ENCODE measurements at places on chromosomes 1 and 21. TPM values are rescaled to one million over a fixed set of nuclear protein-coding genes. Genes with fewer than 3 reads are reported as not detected.
A peak's percentile ranks its signal among the peaks of the same experiment; 100 is the strongest.

- no peak for DNase-seq
Measured at GRCh38 chr1:233613252-233614172, at the start of gene KCNK1. Gene KCNK1, plus strand, starts transcription at chr1:233614106. Its CDS starts 66 bp downstream, at chr1:233614172.

- DNase-seq: no peak
Measured at GRCh38 chr1:32606565-32607371, 43.6 kb downstream of the ZBTB8OS start.

- DNase-seq: no peak
Measured at GRCh38 chr1:234083460-234083859, 179.0 kb downstream of the SLC35F3 start.

DNA sequence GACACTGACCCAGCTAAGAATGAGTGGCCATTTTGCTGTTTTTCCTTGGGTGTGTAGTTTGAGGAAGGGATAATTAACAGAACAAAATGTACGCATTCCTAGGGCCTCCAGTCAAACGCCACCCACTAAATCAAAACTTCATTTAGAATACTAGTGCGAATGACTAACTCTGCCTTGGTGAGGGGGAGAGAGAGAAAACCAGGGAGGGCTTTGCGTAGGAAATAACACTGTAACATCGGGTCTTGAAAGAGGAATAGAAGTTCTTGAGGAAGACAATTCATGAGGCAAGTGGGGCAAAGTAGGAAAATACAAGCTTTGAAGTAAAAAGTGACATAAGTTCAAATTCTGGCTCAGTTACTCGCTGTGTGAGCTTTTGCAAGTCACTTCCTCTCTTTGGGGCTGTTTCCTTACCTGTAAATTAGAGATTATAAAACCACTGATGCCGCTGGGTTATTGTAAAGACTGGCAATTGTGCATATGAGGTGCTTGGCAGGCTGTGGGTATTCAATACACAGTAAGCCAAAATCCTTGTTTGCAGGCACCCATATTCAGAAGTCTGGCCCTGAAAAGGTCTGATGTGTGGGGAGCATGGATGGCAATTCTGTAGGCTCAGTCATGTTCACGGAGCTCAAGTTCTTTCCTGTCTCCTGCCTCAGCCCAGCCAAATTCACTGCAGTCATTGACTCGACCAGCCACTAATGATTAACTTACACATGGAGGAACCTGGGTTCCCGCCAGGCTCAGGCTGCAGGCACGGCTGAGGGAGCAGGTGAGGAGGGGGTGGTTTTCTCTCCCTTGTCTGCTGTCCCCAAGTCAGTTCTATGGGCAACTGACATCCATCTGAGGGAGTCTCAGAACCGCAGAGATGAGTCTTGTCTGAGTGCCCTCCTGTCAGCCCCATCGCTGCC, 140.3 kb upstream of the CSF3R start:
- DNase-seq: no peak

- no peak for DNase-seq
Measured at GRCh38 chr1:10724948-10725847, 71.2 kb downstream of the CASZ1 start.

DNA sequence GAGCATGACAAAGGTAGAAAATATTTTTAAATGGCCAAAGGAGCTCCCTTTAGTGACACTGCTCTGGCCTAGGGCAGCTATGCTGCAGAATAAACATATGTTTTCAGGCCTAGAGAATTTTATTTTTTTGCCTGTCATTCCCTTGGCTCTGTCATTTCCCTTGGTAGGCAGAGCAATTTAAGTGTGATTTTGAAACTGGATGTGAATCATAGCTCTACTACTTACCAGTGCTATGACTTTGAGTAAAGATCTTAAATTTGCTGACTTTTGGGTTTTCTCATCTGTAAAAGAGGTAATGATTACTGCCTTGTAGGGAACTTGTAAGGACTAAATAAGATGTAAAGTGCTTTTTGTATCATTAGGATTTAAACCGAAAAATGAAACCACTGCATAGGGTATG, 189.0 kb upstream of the ZRANB2 start:
- no peak for DNase-seq

DNA sequence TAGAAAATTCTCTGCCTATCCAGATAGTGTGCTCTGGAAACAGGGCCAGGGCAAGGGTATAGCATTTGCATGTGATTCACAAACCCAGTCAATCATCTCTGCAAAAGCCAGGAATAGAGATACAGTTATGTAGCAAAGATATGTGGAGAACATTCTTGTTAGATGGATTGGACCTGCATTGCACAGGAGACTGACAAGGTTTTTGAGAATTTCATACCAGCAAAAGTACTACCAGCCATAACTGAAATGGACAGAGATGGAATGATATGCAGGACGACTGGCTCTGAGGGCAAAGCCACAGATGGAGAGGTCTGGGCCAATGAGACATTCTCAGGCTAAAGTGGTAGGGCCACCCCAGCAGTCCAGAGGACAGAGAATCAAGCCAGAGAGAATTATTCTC, 24.7 kb downstream of the SCMH1 start:
- DNase-seq: no peak

- no peak for DNase-seq
Measured at GRCh38 chr1:182662121-182662890, 22.1 kb downstream of the RGS8 start.

IGSF3 gene
- total RNA-seq: 7.6 TPM

GRCh38 chr1:114703242-114703641, 7.9 kb upstream of the AMPD1 start:
- DNase-seq: no peak

DNA sequence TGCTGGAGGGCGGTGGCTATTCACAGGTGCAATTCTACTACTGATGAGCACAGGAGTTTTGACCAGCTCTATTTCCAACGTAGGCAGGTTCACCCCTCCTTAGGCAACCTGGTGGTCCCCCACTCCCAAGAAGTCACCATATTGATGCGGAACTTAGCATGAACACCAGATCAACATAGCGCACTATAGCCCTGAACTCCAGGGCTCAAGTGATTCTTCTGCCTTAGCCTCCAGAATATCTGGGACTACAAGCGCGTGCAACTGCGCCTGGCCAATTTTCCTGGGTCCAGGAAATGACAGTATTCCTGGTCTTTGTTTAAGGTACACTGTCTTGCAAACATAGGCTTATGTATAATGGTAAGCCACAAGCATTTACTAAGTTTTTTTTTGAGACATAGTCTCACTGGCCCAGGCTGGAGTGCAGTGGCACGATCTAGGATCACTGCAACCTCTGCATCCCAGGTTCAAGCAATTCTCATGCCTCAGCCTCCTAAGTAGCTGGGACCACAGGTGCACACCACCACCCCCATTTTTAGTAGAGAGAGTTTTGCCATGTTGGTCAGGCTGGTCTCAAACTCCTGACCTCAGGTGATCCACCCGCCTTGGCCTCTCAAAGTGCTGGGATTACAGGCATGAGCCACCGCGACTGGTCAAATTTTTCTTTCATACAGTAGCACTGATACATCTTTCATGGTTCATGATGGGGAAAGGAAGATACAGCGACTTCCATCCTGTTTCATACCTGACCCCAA, 12.6 kb downstream of the MCL1 start:
- DNase-seq: no peak

DNA sequence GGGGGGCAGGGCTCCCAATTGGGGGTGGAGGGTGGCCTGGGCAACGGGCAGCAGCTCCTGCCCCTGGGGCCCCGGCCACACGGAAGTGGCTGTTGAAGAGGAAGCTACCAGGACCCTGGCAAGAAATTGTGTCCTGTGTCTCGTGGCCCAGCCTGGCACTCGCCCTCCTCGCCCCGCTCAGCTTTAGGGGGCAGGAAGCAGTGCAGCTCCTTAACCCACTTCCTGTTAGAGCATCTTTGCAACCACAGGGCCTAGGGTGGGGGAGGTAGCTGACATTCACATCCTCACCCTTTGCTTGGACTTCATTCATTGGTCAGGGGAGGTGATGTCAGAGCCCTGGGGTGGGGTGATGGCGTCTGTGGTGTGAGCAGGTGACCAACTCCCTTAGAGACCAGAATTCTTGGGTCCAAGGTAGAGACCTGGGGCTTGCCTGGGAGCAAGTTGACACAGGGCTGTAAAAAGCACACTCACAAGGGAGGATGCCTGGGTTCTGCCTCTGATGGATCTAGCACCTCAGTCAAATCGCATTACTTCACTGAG, at the start of gene ARHGAP30:
Gene ARHGAP30, minus strand, starts transcription at position 161 of the 540 bp plus-strand sequence. CDS start 267 bp downstream, outside the sequence.
- DNase-seq: peak; percentile 72

- no peak for DNase-seq
Measured at GRCh38 chr1:156402331-156403020, 33.5 kb downstream of the RHBG start.

GBP7 gene
- 0.29 TPM for total RNA-seq

MATN1 gene
- 2.3 TPM for total RNA-seq

GSTM5 gene
- total RNA-seq: not detected

DNA sequence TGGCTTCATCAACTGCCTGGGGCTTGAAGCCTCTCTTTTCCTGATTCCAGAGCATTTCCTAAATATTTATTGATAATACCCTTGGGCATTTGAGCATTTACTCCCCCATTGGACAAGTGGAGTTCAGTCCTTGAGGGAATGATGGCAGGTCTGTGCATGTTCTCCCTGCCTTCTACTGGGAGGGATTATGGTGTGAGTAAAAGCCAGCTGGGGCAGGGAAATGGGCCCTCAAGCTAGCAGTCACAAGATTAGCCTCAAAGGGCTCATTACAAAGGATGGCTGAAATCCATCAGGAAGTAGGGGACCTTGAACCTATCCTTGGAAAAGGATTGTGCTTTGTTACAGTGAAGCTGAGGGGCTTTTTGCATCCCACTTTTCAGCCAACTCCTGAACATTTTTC, 24.2 kb upstream of the OSBPL9 start:
- no peak for DNase-seq

DNA sequence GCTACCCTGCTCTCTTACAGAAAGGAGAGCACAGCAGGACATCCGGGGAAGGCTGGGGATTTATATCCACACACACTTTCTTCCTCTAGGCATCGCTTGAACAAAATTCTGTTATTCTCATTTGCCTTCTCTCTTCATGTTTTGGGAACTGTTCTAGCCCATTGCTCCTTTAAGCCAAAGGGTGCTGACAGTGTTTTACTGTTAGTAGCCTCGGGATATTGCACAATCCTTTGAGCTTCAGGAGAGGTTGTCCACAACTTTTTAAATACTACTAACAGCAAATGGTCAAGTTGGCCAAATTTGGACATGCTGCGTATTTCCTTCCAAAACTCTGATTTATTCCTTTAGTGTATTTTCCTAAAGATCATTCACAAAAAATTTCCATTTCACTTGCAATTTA, 579.2 kb upstream of the RGS18 start:
- DNase-seq: no peak

DNA sequence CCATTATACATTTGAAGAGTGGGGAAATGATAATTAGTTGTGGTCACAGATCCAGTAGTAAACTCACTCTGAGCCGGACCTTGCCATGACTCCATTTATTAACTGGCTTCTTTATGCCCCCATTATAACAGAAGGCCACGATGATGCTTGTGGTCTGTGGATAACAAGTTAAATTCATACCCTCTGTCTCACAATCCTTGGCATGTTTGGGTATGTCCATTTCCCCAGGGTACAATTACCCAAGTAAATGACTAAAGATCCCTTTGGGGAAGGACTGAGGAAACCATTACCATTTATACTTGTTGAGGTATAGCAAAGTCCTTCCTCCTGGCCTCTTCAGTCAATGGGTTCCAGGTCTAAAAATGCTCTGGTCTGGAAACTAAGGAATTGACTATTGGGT, 7.3 kb upstream of the USP1 start:
- no peak for DNase-seq

DNA sequence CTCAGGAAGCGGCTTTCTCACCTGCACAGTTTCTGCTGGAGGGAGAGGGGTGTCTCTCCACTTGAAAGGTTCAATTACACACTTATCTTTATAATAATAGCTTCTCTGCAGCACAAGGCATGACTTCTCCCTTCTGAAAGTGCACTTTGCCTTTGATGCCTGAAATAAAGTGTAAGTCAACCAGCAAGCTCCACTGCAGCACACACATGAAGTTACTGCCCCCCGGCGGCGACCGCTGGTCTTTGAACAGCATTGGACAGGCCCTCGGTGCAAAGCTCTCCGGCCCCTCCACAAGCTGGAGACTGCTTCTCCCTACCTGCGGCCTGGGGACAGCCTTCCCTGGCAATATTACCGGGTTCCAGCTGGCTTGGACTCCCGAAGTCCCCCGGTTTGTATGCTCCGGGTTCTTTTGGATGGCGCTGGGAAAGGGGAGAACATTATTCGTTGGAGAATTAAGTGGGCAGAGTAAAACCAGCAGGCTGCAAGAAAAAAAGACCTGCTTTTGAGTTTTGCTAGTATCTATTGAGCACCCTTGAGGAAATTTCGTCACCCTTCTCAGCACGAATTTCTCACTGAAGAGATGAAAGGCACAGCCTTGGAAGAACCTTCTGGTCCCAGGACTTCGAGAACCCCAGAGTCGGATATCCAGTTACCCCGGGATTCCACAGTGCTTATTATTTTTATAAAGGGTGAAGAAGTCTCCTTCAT, 11.8 kb downstream of the RCAN1 start:
- DNase-seq: peak; percentile 48

DNA sequence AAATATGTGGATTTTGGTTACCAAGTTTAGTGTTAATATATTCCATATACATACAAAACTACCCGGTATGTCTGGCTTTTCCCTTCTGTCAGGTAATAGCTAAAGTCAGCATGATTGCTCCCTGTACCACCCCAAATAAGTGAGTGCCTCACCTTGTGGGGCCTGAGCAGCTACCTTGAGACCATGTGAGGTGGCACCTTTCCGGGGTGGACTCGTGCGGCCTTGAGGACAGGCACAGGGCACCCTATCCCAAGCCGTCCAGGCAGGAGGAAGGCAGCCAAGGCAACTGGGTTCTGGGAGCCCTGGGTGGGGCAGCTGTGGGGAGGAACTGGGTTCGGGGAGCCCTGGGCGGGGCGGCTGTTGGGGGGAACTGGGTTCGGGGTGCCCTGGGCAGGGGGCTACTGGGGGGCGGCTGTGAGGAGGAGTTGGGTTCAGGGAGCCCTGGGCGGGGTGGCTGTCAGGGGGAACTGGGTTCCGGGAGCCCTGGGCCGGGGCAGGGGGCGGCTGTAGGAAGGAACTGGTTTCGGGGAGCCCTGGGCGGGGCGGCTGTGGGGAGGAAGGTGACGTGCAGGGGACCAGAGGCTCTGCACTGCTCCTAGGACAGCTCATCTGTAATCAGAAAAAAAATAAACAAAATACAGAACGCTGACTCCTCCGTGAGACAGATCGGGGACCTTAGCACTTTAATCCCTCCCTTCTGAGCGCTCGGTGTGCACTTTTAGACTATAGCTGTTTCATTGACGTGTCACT, 63.3 kb downstream of the POFUT2 start:
- DNase-seq: peak; percentile 31

GRCh38 chr1:202134645-202135172, 9.8 kb downstream of the ARL8A start:
- no peak for DNase-seq

DNA sequence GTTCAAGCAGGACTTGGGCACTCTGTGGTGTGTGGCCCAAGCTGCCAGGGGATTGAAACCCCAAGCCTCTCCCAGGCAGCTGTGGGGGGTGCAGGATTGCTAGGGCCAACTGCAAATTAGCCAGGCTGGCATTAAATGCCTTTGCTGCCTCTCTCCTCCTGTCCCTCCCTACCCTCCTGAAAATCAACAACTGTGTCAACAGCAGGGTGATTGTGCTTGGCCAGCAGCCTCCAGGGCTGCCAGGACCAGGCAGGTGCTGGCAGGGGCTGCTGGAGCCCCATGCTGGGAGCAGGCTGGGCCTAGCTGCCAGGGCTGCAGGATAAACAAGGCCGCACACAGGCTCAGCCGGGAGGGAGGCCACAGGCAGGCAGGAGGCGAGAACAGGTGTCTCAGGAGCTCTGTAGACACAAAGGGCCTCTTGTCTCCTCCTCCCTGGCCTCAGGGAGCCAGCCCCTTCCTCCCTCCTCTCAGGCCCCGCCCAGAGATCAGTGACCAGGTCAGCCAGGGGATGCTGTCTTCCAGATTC, 11.4 kb downstream of the SOX13 start:
- no peak for DNase-seq
